Endodermal cell (in vitro differentiated cells): ENCODE measurements at places on chromosomes 16 and 17. TPM values are rescaled to one million over a fixed set of nuclear protein-coding genes. Genes with fewer than 3 reads are reported as not detected.

DNA sequence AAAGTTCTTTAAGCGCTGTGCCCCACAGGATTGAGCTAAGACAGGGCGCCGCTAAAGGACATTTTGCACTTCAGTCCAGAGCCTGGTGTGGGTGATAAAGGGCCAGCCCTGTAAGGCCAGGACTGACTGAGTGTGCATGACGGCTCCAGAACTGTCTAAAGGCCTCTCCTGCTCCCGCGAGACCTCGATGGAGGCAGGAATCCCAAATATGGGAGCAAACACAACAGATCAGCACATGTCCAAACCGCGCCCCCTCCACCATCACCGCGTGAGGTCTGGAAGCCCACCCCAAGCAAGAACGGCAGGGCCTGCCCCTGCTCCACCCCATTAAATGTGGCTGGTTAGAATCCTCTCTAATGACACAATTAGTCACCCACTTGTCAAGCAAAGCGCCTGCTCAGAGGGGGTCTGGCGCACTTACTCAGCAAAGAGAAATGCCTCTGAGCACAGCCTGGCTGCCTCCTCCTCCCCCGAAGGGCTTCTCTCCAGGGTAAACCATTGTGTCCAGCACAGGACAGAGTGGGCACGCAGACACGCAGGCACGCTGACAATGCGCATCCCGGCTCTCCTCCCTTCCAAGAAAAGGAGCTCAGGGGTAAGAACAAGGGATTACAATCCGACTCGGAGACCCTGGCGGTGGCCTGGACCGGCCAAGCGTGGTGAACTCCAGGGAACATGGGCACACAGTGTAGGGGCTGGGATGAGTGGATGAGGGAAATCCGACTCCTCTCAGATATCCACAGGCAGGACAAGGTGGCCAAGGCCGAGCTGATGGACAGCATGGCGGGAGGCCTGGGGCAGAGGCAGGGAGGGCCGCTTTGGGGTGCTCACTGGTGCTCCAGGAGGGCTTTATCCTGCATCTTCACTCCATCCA, 1.5 kb downstream of the MXRA7 start:
- H3K4me1 ChIP-seq: peaks cover 19% of the 10 kb centered on the region
- H3K4me3 ChIP-seq: peak overlapping the region; percentile 92
- H3K36me3 ChIP-seq: peaks cover 12% of the 10 kb centered on the region
- H3K27ac ChIP-seq: peak overlapping the region; percentile 41
- no peaks in the 10 kb centered on the region for H3K27me3 ChIP-seq

DNA sequence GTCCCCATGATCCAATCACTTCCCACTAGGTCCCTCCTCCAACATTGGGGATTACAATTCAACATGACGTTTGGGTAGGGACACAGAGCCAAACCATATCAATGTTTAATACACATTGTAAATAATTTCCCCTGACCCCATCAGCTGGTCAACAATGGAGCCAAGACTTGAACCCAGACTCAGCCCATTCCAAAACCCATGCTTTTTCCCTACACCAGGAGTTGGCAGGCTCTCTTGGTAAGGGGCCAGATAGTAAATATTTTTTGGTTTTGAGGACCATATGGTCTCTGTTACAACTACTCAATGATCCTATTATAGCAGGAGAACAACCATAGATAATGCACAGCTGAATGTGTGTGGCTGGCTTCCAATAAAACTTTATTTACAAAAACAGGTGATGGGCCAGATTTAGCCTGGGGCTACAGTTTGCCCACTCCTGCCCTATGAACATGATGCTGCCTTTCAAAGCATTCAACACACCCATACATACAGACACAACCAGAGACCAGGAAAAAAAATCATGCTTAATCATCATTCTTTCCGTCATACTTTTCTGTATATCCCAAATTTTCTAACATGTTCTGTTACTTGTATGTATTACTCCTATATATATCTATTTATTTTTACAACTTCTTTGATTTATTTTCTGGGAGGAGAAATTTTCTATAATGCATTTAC, 22.1 kb upstream of the MSI2 start:
- no peak overlapping the region for H3K27ac ChIP-seq
- no peaks in the 10 kb centered on the region for H3K36me3 ChIP-seq
- H3K27me3 ChIP-seq: no peaks in the 10 kb centered on the region
- no peak overlapping the region for H3K4me3 ChIP-seq
- DNase-seq: no peak
- no peaks in the 10 kb centered on the region for H3K4me1 ChIP-seq

GRCh38 chr17:1089915-1090314, 89.9 kb downstream of the ABR start:
- H3K4me1 ChIP-seq: no peaks in the 10 kb centered on the region
- H3K27me3 ChIP-seq: no peaks in the 10 kb centered on the region
- H3K27ac ChIP-seq: no peak overlapping the region
- peaks cover 8% of the 10 kb centered on the region for H3K36me3 ChIP-seq

DNA sequence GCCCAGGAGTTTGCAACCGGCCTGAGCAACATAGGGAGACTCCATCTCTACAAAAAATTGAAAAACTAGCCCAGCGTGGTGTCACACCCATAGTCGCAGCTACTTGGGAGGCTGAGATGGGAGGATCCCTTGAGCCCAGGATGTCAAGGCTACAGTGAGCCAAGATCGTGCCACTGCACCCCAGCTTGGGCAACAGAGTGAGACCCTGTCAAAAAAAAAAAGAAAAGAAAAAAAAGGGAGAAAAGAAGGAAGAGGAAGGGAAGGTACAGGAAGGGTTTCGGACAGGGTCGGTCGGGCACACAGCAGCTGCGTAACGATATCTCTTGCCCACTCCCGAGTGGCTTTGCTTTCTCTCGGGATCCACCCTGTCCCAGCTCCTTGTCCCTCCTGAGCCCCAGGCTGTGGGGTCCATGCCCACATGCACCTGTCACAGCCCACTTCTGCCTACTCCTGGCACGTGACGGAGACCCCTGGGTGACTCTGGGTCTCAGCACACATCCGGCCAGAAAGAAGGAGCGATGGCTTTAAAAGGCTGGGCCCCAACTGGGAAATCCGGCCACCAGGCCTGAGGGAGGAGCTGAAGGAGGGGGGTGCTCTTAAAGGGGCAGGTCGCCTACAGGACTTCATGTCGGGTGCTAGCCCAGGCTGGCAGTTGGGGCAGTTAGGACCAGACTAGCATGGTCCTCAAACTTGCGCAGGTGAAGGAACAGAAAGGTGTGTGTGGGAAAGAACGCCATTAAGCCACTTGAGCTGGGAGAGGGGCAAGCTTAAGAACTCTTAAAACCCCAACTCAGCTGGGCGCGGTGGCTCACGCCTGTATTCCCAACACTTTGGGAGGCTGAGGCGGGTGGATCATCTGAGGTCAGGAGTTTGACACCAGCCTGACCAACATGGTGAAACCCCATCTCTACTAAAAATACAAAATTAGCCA, at the start of gene GHDC:
GHDC (minus strand) TSS at position 526 of the 931 bp plus-strand sequence. CDS start 913 bp downstream, outside the sequence.
- H3K27me3 ChIP-seq: no peaks in the 10 kb centered on the region
- no peak within 1 kb of the TSS for H3K27ac ChIP-seq
- H3K36me3 ChIP-seq: peaks cover under 1% of the 10 kb centered on the region

Gene NUBP1
- total RNA-seq: 25.3 and 26.3 TPM in 2 replicates

GRCh38 chr16:56356276-56357240, 68.8 kb downstream of the AMFR start:
- peaks cover 6% of the 10 kb centered on the region for H3K36me3 ChIP-seq
- peak overlapping the region; percentile 61 for H3K4me3 ChIP-seq
- H3K27me3 ChIP-seq: no peaks in the 10 kb centered on the region
- H3K27ac ChIP-seq: peak overlapping the region; percentile 50
- DNase-seq: peak; percentile 96

Gene ATP5PD
- total RNA-seq: 295 and 318 TPM in 2 replicates

Gene KRT27
- total RNA-seq: not detected in 3 replicates

GRCh38 chr17:30352240-30352814, 18.5 kb upstream of the TMIGD1 start:
- H3K27ac ChIP-seq: no peak overlapping the region
- H3K27me3 ChIP-seq: no peaks in the 10 kb centered on the region
- DNase-seq: no peak
- H3K4me3 ChIP-seq: no peak overlapping the region
- H3K36me3 ChIP-seq: no peaks in the 10 kb centered on the region
- peaks cover 6% of the 10 kb centered on the region for H3K4me1 ChIP-seq

DNA sequence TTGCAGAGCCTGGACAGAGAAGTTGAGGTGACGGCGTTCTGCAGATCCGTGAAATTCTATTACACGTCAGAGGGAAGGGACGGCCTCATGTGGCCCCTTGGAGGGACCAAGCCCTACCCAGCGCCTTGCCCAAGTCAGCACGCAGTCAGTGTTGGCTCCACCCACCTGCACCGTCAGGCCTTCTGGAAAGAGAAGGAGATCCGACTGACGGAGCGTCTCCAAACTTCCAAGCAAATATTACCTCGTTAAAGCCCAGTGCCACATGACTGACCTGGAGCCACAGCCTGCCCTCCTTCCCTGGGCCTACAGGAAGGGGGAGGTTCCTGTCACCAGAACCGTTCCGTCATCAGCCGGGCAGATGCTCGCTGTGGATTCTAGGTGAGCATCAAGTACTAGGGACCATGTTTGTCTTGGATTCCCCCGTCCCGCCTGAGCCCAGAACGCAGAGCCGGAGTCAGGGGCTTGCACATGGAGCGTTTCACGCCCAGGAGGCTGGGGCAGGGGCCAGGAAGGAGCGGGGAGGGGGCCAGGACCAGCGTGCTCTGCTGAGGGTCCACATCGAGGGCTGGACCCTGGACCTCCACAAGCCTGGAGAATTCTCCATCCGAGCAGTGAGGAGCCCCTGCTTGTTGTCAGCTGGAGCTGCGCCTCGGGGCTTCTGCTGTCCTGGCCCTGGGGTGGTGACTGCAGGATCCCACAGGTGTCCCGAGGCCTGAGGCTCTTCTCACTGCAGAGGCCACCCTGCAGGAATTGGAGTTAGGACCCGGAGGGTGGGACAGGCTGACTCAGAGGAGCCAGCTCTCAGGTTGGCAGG, 22.6 kb upstream of the METRNL start:
- no peaks in the 10 kb centered on the region for H3K4me1 ChIP-seq
- peak; percentile 40 for DNase-seq
- no peaks in the 10 kb centered on the region for H3K36me3 ChIP-seq
- no peak overlapping the region for H3K27ac ChIP-seq

- H3K27ac ChIP-seq: peak overlapping the region; percentile 47
- no peak overlapping the region for H3K4me3 ChIP-seq
- H3K4me1 ChIP-seq: no peaks in the 10 kb centered on the region
- H3K36me3 ChIP-seq: peaks cover 7% of the 10 kb centered on the region
- no peaks in the 10 kb centered on the region for H3K27me3 ChIP-seq
Observed at GRCh38 chr17:82018152-82018988, 4.3 kb downstream of the CENPX start.

Gene FBXL16
- total RNA-seq: 0.38 to 6.2 TPM (median 0.53 TPM) in 3 replicates

Gene ZFPM1
- total RNA-seq: 11.6 to 21.5 TPM (median 21.0 TPM) in 3 replicates

DNA sequence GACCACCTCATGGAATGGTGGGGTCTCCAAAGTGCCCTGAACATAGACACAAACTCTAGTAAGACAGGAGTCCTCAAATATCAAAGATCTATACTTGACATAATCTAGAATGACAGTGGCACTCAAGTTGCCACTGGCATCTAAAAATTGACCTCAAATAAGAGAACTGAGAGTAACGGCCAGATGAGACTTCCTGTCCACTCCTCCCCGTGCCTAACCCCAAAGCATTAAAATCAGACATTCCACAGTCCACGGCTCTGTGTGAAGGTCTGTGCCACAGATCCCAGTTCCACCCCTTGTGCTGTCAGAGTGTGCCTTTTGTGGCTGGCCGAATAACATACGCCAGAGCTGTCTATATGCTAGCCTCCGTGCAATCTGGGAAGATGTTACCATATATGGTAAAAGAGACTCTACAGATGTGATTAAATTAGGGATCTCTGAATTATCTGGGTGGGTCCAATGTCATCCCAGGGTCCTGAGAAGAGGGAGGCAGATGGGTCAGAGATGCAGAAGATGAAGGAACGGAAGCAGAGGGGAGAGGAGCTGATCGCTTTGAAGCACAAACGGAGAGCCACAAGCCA, 21.0 kb upstream of the EVPL start:
- no peaks in the 10 kb centered on the region for H3K4me1 ChIP-seq
- no peak for DNase-seq
- no peaks in the 10 kb centered on the region for H3K27me3 ChIP-seq
- peaks cover 87% of the 10 kb centered on the region for H3K36me3 ChIP-seq
- no peak overlapping the region for H3K27ac ChIP-seq

DNA sequence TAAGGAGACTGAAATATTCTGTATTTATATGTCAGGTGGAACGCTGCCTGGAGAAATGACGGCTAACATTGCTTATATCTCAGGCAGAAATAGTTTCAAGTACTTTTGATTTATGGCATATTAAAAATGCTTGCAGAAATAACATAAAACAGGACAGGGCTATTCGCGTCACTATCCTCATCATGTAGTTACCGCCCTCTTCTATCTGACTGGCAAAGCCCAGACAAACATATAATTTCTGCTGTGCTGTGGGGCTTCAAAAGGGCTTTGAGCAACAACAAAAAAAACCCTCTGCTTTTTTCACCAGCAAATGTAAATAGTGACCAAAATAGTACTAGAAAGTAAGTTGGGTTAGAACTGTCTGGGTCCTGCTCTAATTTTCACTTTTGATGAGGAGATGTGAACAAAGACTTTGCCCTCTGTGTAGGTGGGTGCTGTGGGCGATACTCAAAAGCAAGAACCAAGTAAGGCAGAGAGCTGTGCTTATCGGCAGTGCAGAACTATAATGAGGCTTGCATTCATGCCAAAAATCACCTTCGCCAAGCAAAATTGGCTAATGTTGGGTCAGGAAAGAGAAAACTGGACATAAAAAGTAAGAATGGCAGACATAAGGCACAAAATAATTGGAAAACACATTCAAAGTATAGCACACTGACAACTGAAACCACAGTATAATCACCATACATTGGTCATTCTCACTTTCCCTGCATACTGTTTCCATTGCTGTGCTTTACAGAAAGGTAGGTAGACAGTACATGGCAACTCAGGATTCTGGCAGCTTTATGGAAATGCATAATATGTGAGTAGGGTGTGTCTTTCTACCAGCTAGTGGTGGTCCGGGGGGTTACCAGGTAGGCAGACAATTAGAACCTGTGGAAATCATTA, 151.2 kb upstream of the AXIN2 start:
- H3K4me1 ChIP-seq: no peaks in the 10 kb centered on the region
- H3K4me3 ChIP-seq: no peak overlapping the region
- no peak for DNase-seq
- H3K27ac ChIP-seq: no peak overlapping the region
- no peaks in the 10 kb centered on the region for H3K36me3 ChIP-seq

- H3K27ac ChIP-seq: no peak overlapping the region
- H3K4me1 ChIP-seq: no peaks in the 10 kb centered on the region
- no peaks in the 10 kb centered on the region for H3K27me3 ChIP-seq
- DNase-seq: peak; percentile 19
- no peak overlapping the region for H3K4me3 ChIP-seq
Observed at GRCh38 chr17:69470702-69471101, 56.2 kb downstream of the MAP2K6 start.

- no peaks in the 10 kb centered on the region for H3K36me3 ChIP-seq
- H3K27me3 ChIP-seq: no peaks in the 10 kb centered on the region
- peak; percentile 42 for DNase-seq
- no peak overlapping the region for H3K4me3 ChIP-seq
Observed at GRCh38 chr17:49687878-49688491, 10.1 kb upstream of the SPOP start.

Gene CLCN7
- 64.5 to 103 TPM (median 96.7 TPM) in 3 replicates for total RNA-seq

Gene NIP7
- total RNA-seq: 36.3 TPM in 2 replicates

- peak; percentile 79 for DNase-seq
- no peak overlapping the region for H3K27ac ChIP-seq
- H3K27me3 ChIP-seq: no peaks in the 10 kb centered on the region
- H3K36me3 ChIP-seq: no peaks in the 10 kb centered on the region
- H3K4me3 ChIP-seq: no peak overlapping the region
- H3K4me1 ChIP-seq: no peaks in the 10 kb centered on the region
Observed at GRCh38 chr16:27892879-27893278, 170.6 kb downstream of the GSG1L start.

Gene TRPV3
- 4.6 and 6.2 TPM in 2 replicates for total RNA-seq
